ENCODE measurements at places on chromosomes 13 and 19.

- DNase-seq = no peak
Measured at GRCh38 chr13:20869540-20869939, 33.0 kb downstream of the XPO4 start.

DNA sequence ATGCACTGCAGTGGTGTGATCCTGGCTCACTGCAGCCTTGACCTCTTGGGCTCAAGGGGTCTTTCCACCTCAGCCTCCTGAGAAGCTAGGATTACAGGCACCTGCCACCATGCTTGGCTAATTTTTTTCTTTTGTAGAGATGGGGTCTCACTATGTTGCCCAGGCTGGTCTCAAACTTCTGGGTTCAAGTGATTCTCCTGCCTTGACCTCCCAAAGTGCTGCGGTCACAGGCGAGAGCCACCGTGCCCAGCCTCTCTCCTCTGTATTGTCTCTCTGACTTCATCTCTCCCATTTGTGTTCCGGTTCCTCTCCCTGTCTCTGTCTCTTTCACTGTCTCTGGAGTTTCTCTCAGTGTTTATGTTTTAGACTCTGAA is 1.7 kb upstream of the C19orf85 start:
- no peak for DNase-seq

- no peak for DNase-seq
Measured at GRCh38 chr13:113219256-113219940, 10.0 kb downstream of the CUL4A start.

DNA sequence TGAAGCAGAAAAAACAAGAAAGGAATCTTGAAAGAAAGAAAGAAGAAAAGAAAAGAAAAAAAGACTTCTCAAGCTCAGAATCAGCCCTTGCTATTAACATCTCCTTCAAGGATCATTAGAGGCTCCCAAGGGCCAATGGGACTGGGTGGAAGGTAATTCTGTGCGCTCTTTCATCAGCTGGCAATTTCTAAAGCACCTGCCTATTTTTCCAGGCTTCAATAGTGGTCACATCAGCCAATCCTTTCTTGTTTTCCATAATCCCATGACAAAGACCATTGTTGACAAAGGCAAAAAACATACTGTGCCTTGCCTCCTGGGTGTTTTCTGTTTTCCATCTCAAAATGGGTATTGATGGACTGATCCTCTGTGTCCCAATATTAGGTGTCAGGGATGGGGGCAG is 88.2 kb upstream of the TSC22D1 start:
- DNase-seq = no peak

DNA sequence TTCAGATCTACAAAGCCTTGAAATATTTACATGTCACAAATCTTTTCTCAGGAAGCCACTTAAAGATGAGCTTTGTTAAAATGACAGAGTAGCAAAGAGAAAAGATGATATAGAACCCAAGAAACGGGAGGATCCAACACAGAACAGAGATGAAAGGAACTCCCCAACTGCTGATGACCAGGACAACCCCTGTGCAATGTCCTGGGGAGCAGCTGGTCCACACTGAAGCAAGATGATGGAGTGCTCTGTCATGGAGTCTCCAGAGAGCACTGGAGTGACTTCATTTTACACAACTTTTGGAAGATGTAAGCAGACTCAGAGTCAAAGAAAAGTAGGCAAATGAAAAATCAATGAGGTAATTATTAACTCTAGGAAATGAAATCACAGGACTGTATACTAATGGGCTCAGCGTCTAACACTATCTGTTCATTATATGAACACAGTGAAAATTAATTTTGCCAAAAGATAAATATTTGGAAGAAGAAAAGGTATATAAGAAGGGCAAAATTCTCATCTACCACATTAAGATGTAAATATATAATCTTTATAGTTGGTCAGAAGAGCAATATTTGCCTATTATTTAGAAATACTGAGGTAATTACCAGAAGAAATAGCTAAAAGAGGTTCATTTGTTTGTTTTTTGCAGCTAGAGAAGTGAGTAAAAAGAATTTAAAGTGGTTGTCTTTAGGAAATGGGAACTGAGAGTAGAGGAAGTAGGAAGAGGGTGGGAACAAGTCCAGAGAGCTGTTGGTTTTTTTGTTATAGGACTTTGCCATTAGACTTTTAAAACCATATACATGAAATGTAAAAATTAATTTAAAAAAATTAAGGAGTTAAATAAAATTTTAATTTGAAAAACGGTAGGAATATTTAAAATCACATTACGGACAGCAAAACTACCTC is 30.5 kb downstream of the MTRF1 start:
- no peak for DNase-seq

- no peak for DNase-seq
Measured at GRCh38 chr19:34461375-34462100, 20.0 kb upstream of the WTIP start.

GRCh38 chr13:100941377-100942368 is 267.1 kb upstream of the TMTC4 start:
- DNase-seq = no peak

DNA sequence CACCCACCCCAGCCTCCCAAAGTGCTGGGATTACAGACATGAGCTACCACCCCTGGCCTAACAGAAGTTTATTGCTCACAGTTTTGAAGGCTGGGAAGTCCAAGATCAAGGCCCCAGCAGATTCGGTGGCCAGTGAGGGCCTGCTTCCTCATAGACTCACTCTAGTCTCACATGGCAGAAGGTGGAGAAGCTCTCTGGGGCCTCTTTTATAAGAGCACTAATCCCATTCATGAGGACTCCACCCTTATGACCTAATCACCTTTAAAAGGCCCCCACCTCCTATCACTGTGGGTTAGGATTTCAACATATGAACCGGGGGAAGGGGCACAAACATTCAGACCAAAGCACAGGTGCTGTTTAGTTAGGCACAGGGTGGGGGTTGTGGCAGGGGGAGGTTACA is 6.9 kb upstream of the SWSAP1 start:
- no peak for DNase-seq

DNA sequence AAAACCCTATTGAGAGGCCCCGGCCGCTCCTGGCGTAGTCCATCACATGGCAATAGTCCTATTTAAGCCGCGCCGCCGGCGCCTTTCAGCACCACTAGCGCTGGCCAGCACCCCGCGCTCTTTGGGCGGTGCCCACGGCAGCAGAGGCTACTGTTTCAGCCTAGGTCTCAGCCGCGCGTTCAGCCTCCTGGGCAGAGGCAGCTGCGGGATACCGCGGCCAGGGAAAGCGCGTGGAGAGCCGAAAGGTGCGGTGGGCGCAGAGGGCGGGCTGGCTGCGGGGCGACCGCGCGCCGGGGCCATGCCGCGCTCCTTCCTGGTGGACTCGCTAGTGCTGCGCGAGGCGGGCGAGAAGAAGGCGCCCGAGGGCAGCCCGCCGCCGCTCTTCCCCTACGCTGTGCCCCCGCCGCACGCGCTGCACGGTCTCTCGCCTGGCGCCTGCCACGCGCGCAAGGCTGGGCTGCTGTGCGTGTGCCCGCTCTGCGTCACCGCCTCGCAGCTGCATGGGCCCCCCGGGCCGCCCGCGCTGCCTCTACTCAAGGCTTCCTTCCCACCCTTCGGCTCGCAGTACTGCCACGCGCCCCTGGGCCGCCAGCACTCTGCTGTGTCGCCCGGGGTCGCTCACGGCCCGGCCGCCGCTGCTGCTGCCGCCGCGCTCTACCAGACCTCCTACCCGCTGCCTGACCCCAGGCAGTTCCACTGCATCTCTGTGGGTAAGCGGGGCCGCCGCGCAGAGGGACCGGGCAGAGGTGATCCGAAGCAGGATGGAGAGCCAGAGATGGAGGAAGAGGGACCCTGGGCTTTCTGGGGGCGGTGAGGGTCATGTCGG is at the start of gene GSX1:
GSX1 (plus strand) TSS at position 91 of the 826 bp plus-strand sequence; CDS start at position 299, 208 bp downstream.
- peak; percentile 31 for DNase-seq

DNA sequence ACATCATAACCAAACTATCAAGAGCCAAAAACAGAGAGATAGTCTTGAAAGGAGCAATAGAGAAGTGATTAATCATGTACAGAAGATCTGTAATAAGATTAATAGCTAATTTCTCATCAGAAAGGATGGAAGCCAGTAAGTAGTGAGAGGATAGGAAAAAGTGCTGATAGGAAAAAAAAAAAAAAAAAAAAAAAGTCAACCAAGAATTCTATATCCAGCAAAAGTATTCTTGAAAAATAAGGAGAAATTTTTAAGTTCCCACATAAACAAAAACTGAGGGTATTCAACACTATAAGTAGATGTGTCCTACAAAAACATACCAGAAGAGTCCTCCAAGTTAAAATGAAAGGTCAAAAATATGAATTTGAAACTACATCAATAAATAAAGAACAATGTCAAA is 218.7 kb upstream of the GPC6 start:
- DNase-seq = no peak

DNA sequence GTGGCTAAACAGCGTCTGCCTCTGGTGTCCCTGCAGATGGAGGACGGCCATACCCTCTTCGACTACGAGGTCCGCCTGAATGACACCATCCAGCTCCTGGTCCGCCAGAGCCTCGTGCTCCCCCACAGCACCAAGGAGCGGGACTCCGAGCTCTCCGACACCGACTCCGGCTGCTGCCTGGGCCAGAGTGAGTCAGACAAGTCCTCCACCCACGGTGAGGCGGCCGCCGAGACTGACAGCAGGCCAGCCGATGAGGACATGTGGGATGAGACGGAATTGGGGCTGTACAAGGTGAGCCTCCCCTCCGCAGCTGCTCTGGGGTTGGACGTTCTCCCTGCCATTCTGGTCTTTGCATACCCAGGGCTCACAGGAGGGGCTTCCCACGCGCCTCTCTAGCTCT is 19.9 kb downstream of the UHRF1 start:
- no peak for DNase-seq

GRCh38 chr13:49810567-49811526 is 18.4 kb upstream of the KPNA3 start:
- DNase-seq = no peak

DNA sequence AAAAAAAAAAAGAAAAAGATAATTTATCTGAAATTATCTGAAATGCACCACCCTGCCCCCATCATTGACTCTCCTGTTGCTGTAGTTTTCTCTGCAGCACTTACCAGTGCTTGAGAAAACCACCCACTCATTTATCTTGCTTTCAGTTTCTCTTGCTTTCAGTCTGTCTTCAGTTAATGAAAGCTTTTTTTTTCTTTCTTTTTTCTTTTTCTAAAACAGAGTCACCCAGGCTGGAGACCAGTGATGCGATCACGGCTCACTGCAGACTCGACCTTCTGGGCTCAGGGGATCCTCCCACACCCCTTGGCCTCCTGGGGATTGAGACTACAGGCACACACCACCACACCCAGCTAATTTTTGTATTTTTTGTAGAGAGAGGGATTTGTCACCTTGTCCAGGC is 4.3 kb upstream of the ACP5 start:
- peak; percentile 58 for DNase-seq

DNA sequence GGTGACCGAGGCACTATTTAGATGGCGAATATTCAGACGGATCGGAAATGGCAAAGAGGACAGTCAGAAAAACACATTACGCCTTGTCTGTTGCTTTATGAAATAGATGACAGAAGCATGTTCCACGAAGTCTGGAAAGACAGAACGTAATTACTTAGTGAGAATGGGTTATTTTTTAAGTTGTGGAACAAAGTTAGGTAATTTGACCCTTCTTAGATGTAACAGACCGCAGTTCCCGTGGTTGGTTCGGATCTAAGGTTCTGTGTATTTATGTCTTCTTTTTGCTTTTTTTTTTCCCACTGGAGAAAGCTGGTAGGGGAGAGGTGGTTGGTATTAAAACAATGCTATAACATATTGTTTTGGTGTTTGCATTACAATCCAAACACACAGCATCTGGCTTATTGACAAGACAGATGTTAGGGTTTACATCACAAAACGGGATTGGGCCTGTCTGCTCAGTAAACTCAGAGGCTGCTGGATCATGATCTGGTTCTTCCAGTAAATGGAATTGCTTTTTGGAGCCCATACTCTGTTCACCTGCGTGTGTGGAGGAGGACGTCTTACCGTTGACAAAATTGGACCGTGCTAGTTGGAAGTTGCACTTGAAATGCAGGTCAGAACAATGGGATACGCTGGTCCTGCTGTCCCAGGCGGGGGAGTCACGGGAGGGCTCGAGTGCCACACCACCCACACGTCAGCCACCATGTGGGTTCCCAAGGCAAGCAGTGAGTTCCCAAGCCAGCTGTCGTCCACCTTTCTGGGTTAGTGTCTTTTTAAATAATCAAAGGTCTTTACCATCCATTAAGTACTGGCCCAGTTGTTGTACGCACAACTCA is 13.8 kb downstream of the ATP11A start:
- no peak for DNase-seq

DNA sequence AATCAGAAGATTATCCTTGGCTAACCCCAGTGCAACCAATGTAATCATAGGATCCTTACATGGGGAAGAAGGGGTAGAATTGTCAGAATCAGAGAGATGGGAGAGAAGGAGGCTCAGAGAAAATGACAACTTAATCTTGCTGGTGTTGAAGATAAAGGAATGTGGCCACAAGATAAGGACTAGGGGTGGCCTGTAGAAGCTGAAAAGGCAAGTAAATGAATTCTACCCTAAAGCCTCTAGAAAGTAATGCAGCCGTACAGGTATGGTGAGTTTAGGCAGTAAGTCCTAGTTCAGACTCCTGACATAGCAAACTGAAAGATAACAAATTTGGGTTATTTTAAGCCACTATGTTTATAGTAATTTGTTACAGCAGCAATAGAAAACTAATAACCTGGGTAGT is 718.5 kb downstream of the SLITRK6 start:
- DNase-seq = no peak

- no peak for DNase-seq
Measured at GRCh38 chr19:34474233-34474989, 7.1 kb upstream of the WTIP start.

DNA sequence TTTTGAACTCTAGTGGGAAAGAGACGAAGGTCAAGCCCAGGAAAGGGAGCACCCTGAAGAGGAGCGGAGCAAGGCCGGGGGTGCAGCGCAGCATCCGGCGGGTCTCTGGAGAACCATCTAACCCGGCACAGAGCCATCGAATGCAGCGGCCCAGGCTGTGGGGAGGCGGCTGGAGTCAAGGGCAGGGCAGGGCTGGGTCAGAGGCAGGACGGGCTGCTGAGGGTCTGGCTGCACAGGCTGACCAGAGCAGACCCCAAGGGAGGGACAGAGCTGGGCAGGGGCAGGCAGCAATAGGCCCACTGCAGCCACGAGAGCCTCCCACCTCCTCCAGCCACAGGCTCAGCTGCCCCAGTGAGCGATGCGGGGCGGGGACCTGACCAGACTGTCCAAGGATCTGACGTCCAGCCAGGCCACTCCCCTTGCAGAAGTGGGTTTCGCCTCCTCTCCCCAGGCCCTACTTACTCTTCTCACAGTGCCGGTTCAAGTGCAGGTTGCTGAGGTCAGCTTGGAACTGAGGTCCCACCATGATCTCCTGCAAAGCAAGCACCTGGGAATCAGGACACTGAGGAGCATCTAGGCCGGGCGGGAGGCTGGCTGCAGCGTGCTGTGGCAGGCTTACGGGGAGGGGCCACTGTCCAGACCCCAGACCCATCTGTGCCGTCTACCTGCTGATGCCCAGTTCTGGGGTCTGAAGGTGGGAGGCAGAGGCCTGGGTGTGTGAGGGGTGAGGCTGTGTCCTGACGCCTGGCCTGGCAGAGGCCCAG is 19.2 kb downstream of the MIER2 start:
- DNase-seq = no peak
